Activated CD4-positive, alpha-beta T cell treated with anti-CD3 and anti-CD28 coated beads, Interleukin-2, Interleukin-4, amounts not matched to agents 100 ng/mL and 50 ng/mL, durations not matched to agents 16 hours and 8 hours (primary cell): ENCODE measurements at places on chromosomes 7 and 10.

DNA sequence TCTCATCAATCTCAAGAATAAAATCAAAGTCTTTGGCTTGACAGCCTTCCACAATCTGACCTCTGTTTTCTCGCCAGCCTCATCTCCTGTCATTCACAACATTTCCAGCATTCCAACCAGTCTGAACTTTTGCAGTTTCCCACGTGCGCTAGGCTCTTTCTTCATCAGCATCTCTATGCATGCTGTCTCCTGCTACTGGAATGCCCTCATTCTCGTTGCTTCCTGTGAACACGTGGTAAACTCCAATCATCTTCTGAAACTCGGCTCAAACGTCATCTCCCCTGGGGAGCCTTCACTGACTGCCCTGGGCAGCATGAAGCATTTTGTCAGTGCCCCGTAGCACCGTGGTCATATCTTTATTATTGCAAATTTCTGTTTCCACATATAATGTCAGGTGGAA is 12.2 kb upstream of the RSBN1L start:
- no peak for DNase-seq

DNA sequence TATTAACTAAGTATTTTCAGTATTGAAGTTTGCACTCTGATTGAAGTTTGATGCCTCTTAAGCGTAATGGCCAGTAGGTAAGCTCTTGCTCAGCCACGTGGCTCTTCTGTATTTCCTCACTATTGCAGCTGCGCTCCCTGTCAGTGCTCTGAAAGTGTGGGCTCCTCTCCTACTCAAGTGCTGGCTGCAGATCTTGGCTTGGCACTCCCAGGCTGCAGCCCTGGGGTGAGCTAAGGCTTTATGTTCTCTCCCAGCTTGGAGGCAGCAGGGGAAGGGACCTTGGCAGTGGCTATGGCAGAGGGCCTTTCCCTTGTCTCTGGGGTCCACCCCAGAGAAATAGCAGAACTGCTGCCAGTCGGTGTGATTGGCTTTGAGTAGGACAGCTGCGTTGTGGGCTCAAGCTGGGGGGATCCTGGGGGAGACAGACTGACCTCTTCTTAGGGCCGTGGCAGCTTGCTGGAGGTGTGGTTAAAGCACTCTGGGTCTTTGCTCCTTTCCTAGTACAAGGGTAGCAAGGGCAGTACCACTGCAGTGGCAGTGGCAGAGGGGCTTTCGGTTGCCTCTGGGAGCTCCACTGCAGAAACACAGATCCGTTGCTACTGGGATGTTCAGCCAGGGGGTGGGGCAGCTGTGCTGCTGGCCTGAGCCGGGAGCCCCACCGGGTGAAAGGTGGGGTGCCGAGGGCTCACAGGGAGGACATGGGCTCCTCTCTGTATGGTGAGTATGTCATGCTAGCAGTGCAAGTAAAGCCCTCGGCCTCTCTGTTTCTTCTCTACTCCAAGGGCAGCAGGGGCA is 100.5 kb downstream of the GLCCI1 start:
- no peak for DNase-seq

GRCh38 chr10:65611592-65611991 is 1314.2 kb upstream of the LRRTM3 start:
- no peak for DNase-seq

DNA sequence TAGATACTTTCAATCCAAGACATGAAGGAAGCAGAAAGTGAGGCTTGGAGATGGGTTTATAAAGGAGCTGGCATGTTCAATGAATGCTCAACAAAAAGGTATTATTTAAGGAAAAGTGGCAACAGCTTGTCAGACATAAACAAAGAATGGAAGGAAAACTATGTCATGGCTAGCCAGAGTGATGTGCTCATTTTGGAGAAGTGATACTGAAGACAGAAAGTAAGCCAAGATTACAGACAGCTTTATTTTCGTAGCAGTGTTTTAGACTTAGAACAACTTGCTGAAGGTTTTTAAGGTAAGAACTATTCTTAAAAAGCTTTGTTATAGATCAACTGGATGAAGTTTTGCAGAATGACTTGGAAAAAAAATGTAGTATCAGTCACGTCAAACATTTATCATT is 160.5 kb upstream of the FERD3L start:
- DNase-seq: no peak

DNA sequence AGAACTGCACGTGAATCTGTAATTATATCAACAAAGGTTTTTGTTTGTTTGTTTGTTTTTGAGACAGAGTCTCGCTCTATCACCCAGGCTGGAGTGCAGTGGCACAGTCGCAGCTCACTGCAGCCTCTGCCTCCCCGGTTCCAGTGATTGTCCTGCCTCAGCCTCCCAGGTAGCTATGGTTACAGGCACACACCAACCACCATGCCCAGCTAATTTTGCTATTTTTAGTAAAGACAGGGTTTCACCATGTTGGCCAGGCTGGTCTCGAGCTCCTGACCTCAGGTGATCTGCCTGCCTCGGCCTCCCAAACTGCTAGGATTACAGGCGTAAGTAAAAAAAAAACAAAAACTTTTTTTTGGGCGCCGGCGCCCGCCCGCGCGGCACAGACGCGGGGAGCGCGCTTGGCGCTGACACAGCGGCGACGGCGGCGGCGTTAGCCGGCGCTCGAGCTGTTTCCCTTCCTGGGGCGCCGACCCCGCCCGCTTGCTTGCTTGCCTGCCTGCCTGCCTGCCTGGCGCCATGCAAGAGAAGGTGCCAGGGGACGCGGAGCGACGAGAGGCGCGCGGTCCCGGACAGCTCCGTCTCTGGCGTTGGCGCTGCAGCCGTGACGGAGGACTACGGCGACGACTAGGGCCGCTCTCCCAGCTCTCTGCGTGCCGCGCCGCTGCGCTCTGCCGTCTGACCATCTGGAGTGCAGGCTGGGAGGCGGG is 171.4 kb upstream of the NUPR2 start:
- DNase-seq: no peak

DNA sequence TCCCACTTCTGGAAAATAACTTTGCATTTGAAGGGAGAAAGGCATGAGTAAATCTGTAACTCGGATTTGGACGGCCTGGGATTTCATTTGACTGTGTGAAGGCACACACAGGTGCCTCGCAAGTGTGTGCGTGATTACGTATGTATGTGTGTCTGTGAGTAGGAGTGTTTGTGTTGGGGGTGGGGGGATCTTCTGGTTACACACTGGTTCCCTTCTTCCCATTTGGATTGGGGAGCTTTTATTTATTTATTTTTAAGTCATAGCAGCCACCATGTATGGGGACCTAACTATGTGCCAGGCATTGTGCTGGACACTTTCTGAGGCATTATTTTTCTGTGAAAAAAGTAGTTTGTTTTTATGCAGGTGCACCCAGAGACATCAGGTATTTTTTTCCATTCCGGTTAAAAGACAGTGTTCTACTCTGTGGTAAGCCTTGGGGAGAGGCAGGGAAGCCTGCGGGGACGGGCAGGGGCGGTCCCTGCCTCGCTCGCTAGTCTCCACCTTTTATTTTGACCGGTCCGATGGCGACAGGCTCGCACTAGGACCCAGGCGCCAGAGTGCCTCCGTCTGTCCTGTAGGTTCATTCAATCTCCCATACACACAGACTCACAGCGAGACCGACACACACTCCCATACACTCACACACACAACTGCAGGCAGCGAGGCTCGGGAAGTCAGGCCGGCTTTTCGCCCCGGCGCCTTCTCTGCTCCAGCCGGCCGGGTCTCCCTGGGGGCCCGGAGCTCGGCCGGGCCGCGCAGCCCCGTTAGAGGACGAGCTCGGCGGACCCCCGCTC is at the start of gene MXI1:
Gene MXI1 (plus strand): TSS at position 595 of the 794 bp plus-strand sequence. CDS start 204 bp downstream, outside the sequence.
- DNase-seq: peak; percentile 62

GRCh38 chr10:120426306-120426705 is 30.7 kb upstream of the PLPP4 start:
- no peak for DNase-seq

DNA sequence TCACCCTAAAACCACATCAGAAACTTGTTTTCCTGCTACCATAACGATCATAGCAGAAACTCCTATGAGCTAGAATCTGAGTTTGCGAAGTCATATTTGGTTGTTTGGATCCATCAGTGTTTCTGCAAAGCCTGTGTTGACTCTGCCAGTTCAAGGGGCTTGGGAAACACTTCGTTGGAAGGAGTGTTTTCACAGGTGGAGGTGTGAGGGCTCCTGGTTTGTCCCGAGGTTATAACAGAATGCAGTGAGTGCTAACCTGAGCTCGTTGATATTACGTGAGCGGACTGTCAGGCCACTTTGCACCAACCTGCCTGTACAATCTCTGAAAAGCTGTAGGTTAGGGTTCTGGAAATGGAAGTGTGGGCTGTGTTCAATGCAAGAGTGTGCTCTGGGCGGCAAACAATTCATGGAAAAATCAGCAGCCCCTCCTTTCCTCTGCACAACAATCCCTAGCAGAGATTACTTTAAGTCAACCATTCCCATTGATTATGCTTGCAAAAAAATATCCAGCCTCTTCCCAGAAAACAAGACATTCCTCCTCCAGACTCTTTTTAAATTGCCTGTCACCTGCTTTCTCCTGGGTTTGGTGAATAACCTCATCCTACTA is 622.0 kb downstream of the TYW1 start:
- no peak for DNase-seq

- DNase-seq: no peak
These were observed 266.3 kb downstream of the PPP1R3A start for GRCh38 chr7:113652501-113652900.

DNA sequence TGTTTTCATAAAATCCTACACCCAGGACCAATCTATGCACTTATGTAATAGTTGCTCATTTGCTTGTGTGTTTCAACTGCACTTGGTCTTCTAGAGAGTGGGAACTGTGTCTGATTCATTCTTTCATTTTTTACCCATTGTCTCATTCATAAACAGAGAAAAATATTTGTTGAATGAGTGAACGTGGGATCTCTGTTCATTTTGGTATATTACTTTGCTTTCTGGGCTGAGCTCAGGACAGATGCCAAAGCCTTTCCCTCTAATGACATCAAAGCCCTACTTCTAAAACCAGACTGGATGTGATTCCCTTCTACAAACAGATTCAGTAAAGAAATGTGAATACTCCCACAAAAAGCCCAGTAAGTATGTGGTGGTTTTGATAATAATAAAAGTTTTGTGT is 145.2 kb downstream of the ST7 start:
- no peak for DNase-seq

- peak; percentile 34 for DNase-seq
These were observed 27.8 kb downstream of the NKX2-3 start for GRCh38 chr10:99560277-99561126.

GRCh38 chr10:97188261-97188711 is 2.5 kb upstream of the SLIT1 start:
- DNase-seq: no peak

GRCh38 chr7:30699706-30700495 is 17.6 kb upstream of the CRHR2 start:
- no peak for DNase-seq
